NCI-H774 (cell line): ENCODE measurements at places on chromosomes 11 and 22.

GRCh38 chr11:2673871-2674471 is 25.8 kb downstream of the KCNQ1OT1 start:
- no peak for DNase-seq

GRCh38 chr11:57900320-57900719 is 123.4 kb upstream of the OR9Q1 start:
- peak; percentile 30 for DNase-seq

GRCh38 chr11:44681698-44682097 is 45.1 kb upstream of the TSPAN18 start:
- no peak for DNase-seq

DNA sequence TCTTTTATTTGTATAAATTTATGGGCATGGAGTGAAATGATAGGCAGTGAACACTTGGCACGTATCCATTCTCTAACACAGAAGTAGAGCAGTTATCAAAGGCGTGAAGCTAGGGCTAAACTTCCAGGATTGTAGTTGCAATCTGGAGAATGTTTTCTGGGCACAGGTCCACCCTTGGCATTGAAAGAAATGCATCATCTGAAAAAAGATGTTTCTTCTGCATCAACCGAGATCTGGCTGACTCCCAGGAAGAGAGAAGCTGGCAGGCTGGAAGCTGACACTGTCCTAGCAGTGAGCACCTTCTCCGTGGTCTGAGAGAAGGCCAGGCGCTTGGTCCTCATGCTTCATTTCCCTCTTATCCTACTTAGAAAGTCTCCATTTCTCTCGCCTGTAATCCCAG is 600.0 kb downstream of the BRD1 start:
- no peak for DNase-seq

- DNase-seq: no peak
Observed at GRCh38 chr11:76770642-76771445, 12.3 kb upstream of the TSKU start.
